A549 treated with Hydrocortisone at 1 μM for 4 hours (cell line): ENCODE measurements at places on chromosomes 2 and 18. TPM values are rescaled to one million over a fixed set of nuclear protein-coding genes. Genes with fewer than 3 reads are reported as not detected.

UGT1A4 gene
- 0.06 to 0.16 TPM (median 0.10 TPM) in 4 of 5 replicates, not detected in the other for total RNA-seq

TSPYL6 gene
- not detected in 5 replicates for total RNA-seq

TSGA10 gene
- 3.2 to 4.2 TPM (median 4.1 TPM) in 5 replicates for total RNA-seq

TMEM169 gene
- total RNA-seq = 0.25 to 0.75 TPM (median 0.38 TPM) in 5 replicates

TSHZ1 gene
- total RNA-seq = 5.5 to 6.4 TPM (median 6.1 TPM) in 5 replicates

LINC00305 gene
- total RNA-seq = not detected in 5 replicates

COL4A3 gene
- total RNA-seq = 0.41 to 1.3 TPM (median 1.0 TPM) in 5 replicates

AMER3 gene
- total RNA-seq = not detected in 5 replicates

PLGLB1 gene
- 0.36 to 0.82 TPM (median 0.49 TPM) in 5 replicates for total RNA-seq

RAPGEF4 gene
- 0.07 to 0.31 TPM (median 0.21 TPM) in 5 replicates for total RNA-seq

TDRD15 gene
- not detected in 5 replicates for total RNA-seq

RSAD2 gene
- 0.15 to 0.32 TPM (median 0.25 TPM) in 5 replicates for total RNA-seq

CKAP2L gene
- total RNA-seq = 12.3 to 18.6 TPM (median 14.4 TPM) in 5 replicates

QPCT gene
- 19.8 to 23.6 TPM (median 21.4 TPM) in 5 replicates for total RNA-seq

HOXD4 gene
- 0.14 to 0.61 TPM (median 0.39 TPM) in 5 replicates for total RNA-seq

SNTG2 gene
- total RNA-seq = not detected in 5 replicates

LRRTM1 gene
- not detected in 5 replicates for total RNA-seq

CD8B2 gene
- not detected in 5 replicates for total RNA-seq

C2orf78 gene
- total RNA-seq = not detected in 5 replicates

REEP1 gene
- total RNA-seq = 0.88 to 1.2 TPM (median 1.1 TPM) in 5 replicates

PRSS56 gene
- 0.06 to 0.18 TPM (median 0.15 TPM) in 5 replicates for total RNA-seq

PTH2R gene
- not detected in 5 replicates for total RNA-seq

LRRC30 gene
- not detected in 5 replicates for total RNA-seq

RAB27B gene
- total RNA-seq = 10.7 to 18.2 TPM (median 11.1 TPM) in 5 replicates

SERPINB8 gene
- total RNA-seq = 9.2 to 11.4 TPM (median 9.3 TPM) in 5 replicates

PCGF1 gene
- 30.9 to 37.4 TPM (median 34.0 TPM) in 5 replicates for total RNA-seq

SALL3 gene
- total RNA-seq = not detected in 5 replicates

LCT gene
- 0.02 to 0.05 TPM (median 0.05 TPM) in 5 replicates for total RNA-seq

SCN3A gene
- total RNA-seq = 0.01 TPM in 1 of 5 replicates, not detected in the others

HRH4 gene
- total RNA-seq = not detected in 5 replicates

RRM2 gene
- total RNA-seq = 218 to 262 TPM (median 233 TPM) in 5 replicates

CACNB4 gene
- 0.09 to 0.26 TPM (median 0.15 TPM) in 5 replicates for total RNA-seq

ITGA6 gene
- 34.6 to 53.5 TPM (median 43.9 TPM) in 5 replicates for total RNA-seq

UGT1A8 gene
- 0.05 to 0.06 TPM in 2 of 5 replicates, not detected in the others for total RNA-seq

MC5R gene
- not detected in 5 replicates for total RNA-seq

CIDEA gene
- total RNA-seq = not detected in 5 replicates
